GOT3 (cell line): ENCODE measurements at places on chromosomes 1 and 21.

DNA sequence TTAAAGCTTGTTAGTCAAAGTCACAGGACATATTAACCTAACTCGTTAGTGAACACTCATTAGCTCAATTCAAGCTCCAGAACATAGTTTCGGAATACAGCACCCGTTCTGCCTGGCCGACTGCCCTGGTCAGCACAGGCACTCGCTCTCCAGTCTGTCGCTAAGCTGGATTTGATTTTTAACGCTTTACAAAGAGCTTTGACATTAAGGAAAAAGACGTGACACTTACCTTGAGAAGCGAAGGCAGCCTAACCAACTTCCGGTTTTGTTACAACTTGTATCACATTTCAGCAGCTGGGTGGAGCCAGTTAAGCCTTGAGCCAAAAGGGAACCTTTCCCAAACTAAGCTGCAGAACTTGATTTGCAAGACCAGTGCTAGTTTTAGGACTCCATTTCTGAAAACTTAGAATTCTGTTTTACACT is at the start of gene FRRS1:
FRRS1 (minus strand) TSS at position 258 of the 423 bp plus-strand sequence. CDS start 17,867 bp downstream, outside the sequence.
- DNase-seq: no peak

DNA sequence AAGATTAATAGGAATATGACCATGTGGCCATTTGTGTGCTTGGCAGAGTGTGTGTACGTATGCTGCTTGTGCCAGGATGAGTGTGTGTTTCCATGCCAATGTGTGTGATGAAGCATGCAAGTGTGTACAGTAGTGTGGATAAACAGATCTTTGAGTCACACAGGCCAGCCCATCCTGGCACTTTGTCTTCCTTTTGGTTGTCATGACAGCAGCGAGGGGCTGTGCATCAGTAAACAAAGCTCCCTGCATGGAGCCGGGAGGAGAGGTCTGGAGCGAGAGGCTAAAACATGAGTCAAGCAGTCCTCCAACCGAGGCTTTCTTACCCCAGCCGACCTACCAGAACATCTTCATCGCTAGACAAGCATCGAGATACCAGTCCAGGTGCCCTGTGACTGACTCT is 221.2 kb downstream of the CACNA1E start:
- no peak for DNase-seq

DNA sequence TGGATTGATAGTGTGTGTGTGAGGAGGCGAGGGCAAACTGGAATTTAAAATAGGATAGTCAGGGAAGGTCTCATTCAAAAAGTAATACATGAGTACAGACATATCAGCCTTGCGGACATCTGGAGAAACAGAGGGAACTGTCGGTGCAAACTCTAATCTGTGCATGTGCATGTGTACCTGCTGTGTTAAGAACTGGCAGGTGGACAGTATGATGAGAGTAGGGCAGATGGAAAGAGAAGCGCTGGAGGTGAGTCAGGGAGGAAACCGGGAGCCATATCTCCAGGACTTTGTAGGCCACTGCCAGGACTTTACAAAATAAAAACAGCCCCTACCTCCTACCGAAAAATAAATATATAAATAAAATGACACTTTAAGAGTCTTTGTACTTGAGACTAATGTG is 31.3 kb upstream of the MYBPHL start:
- DNase-seq: no peak

- no peak for DNase-seq
Measured at GRCh38 chr21:44440241-44441040, 14.9 kb upstream of the LRRC3 start.

DNA sequence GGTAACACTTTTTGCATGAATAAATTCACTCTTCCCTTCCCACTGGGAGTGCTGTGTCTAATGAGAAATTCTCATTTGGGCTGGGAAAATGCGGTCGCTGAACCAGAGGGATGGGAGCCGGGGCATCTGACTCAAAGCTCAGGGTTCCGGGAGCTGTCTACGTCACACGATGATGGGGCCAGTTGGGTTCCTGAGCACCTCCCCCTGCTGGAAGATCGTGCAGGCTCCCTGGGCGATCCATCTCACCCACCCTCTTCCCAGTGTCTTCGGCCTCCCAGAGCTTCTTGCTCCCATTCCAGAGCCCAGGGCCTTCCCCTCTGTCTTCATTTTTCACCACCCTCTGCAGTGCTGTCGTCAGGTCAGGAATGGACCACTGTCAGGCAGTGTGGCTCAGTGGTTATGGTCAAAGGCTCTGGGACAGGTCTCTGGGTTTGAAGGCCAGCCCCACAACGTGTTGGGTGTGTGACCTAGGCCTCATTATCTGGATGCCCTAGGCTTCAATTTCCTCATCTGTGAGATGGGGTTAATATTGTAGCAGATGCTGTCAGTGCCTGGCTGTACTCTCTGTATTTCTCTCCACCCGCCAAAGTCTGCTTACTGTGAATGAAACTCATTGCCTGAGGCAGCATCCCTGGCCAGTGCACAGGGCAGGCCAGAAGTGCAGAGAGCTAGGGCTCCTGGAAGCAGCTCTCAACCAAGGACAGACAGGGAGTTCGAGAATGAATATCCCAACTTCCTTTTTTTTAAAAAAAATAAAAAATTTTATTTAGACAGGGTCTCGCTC is 31.8 kb downstream of the IGSF21 start:
- DNase-seq: no peak

DNA sequence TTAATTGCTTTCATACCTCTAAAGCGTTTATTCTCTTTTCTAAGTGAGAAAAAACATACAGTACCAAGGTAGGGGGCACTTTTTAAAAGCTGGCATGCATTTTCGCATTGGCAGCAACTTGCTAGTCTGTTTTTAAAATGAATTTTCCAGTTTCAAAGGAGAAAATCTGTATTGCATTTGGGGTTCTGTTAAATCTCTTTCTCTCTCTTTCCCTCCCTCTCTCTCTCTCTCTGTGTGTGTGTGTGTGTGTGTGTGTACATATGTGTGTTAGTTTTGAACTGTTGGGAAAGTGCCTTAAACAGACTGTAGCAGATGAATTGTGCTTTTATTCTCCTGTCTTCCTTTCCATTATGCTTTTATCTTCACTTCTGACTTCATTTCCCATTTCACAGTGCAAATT is 7.3 kb downstream of the NIBAN1 start:
- DNase-seq: no peak

- no peak for DNase-seq
Measured at GRCh38 chr1:44677201-44677766, 2.8 kb downstream of the ARMH1 start.

GRCh38 chr1:248158758-248159157 is 13.8 kb downstream of the OR2M5 start:
- DNase-seq: no peak

- DNase-seq: no peak
Measured at GRCh38 chr1:201015551-201016091, 7.9 kb downstream of the KIF21B start.

DNA sequence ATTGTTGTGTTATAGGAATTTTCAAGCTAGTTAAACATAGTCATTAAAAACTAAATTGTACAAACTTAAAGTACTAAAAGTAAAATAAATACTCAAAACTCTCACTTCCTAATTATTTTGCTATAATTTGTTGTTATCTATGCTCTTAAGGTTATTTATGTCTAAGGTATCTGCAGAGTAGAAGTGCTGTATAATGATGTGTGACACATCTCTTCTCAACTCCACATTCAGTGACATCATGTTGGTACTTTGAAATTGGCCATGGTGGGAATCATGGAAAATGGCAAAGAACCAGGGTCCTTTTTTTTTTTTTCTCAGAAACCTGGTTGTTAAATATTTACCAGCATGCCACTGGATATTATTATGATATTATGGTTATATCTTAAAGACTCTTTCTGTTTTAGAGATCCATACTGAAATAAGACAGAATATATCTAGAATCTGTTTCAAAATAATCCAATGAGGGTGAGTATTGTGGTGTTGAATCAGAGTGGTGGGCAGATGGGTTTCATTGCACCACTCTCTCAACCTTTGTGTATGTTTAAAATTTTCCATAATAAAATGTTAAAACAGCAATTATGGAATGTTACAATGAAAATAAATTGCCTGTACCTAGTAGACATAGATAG is 22.4 kb downstream of the LRRC8B start:
- no peak for DNase-seq

DNA sequence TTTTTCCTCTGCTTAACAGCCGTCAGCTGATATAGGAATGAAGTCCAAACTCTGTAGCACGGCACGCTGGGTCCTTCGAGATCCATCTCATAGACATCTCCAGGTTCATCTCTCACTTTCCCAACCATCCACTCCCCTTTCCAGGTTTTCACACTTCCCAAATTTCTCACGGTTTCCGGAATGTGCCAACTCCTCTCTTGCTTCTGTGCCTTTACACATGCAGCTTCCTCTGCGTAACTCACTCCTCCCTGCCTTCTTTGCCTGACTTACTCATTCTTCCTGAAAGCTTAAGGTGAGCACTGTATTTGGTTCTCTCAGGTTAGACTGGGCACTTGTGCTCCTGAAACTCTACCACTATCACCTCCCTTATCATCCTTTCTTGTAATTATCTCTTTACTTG is 168.4 kb downstream of the PCNX2 start:
- no peak for DNase-seq

- DNase-seq: no peak
Measured at GRCh38 chr1:81834268-81834667, 33.5 kb downstream of the ADGRL2 start.

DNA sequence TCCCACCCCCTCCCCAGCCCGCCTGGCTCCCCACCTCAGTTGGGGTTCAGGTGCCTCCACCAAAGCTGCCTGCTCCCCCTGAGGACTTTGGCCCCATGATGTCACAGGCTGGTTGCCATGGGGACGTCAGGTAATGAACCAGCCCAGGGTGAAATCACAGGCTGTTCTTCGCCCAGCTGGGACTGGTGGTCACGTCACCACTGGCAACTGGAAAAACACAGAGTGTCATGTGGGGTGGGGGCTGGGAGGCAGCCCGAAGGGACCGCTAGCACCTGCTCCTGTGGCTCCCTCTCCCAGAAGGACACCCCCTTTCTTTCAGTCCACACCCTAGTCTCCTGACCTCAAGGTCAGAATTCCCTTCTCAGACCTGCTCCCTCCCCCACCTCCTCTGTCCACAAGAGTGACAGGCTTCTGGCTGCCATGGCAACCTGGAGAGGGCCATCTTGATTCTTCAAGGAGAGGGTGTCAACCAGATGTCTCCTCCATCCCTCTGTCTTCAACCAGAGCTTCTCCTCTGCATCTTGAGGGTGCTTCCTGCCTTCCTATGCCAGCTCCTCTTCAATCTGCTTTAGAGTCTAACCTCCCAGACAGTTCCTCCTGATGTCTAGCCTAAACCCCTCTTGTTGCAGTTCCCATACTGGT is 6.2 kb downstream of the FAM131C start:
- no peak for DNase-seq

DNA sequence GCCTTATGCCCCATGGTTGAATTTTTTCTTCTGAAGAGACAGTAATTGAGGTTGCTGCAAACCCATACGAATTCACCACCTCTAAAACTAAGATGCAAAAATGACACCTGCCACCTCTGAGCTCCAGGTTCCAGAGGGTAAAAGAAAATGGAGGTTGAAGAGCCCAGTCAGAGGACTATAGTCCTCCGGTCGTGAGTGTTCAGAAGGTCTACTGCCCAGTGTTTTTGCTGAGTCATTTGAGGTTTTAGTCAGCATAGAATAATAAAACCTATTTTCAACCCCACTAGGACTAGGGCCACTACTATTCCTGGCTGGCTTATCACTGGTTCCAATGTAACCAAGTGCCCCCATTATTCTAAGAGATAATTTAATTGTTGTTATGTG is 12.9 kb upstream of the SLAMF7 start:
- DNase-seq: no peak

DNA sequence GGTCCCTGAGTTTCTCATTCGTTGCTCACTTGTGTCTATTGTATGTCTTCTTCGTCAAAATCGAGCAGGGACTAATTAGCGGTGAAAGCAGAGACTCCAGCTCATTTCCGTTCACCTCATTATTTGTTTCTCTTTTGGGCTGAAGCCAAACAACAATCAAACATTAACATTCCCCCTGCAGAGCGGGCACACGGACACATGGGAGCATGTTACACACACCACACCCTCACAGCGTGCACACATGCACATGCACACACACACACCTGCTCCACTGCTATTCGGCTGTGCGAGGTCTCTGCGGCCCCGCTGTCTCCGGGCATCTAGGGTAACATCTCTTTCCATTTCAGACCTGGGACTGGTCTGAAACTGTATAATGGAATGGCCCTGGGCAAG is 58.5 kb upstream of the LRRC8D start:
- DNase-seq: no peak

- no peak for DNase-seq
Measured at GRCh38 chr1:45843474-45843905, 40.1 kb downstream of the MAST2 start.

DNA sequence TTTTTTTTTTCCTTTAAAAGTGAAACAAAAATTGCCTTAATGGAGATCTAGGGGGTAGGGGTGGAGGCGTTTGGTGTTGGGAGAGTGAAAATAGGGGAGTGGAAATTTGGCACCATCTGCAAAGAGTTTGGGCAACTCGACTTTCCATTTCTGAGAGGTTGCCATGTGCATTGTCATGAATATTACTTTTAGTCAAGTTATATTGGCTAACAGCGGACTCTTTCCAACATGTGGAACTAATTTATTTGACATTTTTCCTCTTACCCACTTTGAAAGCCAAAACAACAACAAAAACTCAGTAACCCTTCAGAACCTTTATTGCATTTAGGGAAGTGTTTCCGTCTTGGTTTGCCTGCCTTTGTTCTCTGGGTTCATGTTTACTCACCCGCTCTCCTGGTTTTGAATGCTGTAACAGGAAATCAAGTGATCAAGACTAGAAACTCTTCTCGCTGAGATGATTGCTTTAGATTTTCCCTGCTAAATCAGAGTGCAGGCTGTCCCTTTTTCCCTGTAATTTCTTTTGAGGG is 70.4 kb downstream of the CACHD1 start:
- no peak for DNase-seq

- no peak for DNase-seq
Measured at GRCh38 chr1:85325920-85326319, 49.5 kb upstream of the BCL10 start.

DNA sequence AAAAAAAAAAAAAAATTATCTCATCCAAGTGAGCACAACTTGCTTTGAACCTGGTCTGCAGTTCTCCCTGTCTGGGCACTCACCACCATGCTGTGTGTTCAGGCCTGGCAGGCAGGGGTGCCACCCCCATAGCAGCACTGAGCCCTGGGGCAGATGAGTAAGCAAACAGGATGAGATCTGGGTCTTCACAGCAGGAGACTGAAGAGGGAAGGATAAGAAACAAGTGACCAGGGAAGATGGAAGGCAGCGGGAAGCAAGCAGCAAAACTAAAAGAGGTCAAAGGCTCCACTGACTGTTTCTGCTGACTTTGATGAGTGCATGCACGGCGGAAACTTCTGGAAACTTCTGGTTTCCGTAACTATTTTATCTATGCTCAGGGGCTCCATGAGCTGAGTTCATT is 133.5 kb upstream of the SOD1 start:
- no peak for DNase-seq

DNA sequence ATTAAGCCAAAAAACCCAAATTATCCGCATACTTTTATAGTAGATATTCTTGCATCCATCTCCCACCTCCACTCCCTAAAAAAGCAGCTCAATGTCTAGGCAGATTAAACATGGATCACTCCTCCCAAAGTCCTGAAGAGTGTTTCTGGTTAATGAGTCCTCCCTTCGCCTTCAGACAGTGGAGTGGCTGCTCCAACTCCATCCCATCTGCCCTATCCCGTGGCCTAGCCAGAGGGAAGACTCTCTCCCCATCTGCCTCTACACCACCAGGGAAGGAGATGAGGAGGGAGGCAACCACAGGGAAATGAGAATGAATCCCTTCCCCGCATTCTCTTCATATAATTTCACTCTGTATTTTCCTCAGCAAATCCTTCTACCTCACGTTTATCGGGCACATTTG is 103.8 kb downstream of the SLC45A1 start:
- no peak for DNase-seq
